T-cell (primary cell): ENCODE measurements at places on chromosomes 4 and X. TPM values are rescaled to one million over a fixed set of nuclear protein-coding genes. Genes with fewer than 3 reads are reported as not detected.

The GAGE12D gene
- total RNA-seq = not detected

The CNKSR2 gene
- 10.4 TPM for total RNA-seq

The SNCA gene
- total RNA-seq = 0.90 TPM

The HDX gene
- total RNA-seq = 2.0 TPM

The TKTL2 gene
- total RNA-seq = not detected

The NUP54 gene
- total RNA-seq = 88.9 TPM

The PRKG2 gene
- 0.49 TPM for total RNA-seq
